Cardiac septum (tissue), 1 donor: ENCODE measurements at places on chromosomes 2 and 18. TPM values are rescaled to one million over a fixed set of nuclear protein-coding genes. Genes with fewer than 3 reads are reported as not detected.

The KCNIP3 gene
- 6.5 TPM for total RNA-seq

DNA sequence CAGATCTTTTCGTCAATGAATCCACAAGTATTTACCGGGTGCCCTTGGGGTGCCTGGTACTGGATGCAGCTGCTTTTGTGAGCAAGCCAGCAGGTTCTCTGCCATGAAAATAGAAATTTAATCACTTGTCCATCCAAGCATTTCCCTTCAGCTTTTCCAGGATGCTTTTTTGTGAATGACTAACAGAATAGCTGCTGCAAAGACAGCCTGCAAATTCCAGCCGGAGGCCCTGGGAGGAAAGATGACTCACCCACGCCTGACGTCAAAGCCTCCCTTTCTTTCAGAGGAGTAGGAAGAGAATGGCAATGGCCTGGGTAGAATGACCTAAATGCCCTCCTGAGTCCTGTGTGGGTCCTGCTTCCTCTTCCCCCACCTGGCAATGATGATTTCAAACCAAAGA lies 111.9 kb downstream of the AP1S3 start:
- peak; percentile 93 for DNase-seq

GRCh38 chr2:151845481-151845880 lies 17.3 kb upstream of the ARL5A start:
- no peak for DNase-seq

DNA sequence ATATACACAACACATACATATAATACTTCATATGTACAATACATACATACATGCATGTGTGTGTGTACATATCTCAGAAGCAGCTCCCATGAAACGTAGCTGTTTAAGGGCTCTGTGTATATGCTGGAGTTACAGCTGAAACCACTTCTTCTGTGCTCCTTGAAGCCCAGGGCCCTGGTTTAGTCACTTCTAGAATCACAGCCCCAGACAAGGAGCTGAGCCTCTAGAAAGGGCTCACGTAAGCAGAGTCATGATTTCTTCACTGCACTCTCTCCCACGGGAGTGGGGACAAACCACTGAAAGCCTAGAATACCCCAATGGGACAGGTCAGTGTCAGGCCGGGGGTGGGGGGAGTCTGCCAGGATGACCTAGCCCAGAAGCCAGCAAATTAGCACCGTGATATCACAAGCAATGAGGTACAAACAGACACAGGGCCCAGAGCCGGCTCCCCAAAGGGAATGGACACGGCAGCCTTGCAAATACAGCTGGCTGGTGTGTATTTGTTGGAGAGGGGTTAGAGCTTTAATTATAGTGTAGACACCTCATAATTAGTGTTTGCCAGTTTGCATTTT lies 90.3 kb downstream of the C1QL2 start:
- no peak for DNase-seq

- DNase-seq, result no peak
Measured at GRCh38 chr2:37600735-37601134, 70.7 kb downstream of the CDC42EP3 start.
